ENCODE measurements at places on chromosomes 2 and 18.

GRCh38 chr2:42183775-42184174 lies 14.6 kb downstream of the EML4 start:
- no peak for DNase-seq

GRCh38 chr18:80010551-80010906 lies 22.2 kb upstream of the TXNL4A start:
- no peak for DNase-seq

GRCh38 chr2:54586062-54586461 lies 129.9 kb downstream of the SPTBN1 start:
- peak; percentile 56 for DNase-seq

DNA sequence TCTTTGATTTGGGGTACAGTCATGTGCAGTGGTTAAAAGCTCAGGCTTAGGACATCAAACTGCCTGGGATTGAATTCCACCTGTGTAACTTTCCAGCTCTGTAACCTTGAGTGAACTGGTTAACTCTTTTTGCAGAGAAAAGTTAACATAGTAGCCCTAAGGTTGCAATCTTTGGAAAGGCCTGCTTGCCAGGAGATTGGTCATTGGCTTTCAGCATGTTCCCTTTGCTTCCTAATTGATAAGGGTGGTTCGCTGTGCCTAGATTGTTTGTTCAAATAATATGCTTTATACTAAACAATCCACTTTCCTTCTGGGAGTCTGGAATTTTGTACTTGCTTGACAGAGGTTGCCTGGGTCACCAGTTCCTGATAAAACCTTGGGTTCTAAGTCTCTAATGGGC lies 86.8 kb downstream of the PIK3C3 start:
- no peak for DNase-seq

- no peak for DNase-seq
These were observed 21.8 kb upstream of the RAB27B start for GRCh38 chr18:54806526-54806925.

GRCh38 chr18:59381949-59382348 lies 22.9 kb upstream of the LMAN1 start:
- no peak for DNase-seq

DNA sequence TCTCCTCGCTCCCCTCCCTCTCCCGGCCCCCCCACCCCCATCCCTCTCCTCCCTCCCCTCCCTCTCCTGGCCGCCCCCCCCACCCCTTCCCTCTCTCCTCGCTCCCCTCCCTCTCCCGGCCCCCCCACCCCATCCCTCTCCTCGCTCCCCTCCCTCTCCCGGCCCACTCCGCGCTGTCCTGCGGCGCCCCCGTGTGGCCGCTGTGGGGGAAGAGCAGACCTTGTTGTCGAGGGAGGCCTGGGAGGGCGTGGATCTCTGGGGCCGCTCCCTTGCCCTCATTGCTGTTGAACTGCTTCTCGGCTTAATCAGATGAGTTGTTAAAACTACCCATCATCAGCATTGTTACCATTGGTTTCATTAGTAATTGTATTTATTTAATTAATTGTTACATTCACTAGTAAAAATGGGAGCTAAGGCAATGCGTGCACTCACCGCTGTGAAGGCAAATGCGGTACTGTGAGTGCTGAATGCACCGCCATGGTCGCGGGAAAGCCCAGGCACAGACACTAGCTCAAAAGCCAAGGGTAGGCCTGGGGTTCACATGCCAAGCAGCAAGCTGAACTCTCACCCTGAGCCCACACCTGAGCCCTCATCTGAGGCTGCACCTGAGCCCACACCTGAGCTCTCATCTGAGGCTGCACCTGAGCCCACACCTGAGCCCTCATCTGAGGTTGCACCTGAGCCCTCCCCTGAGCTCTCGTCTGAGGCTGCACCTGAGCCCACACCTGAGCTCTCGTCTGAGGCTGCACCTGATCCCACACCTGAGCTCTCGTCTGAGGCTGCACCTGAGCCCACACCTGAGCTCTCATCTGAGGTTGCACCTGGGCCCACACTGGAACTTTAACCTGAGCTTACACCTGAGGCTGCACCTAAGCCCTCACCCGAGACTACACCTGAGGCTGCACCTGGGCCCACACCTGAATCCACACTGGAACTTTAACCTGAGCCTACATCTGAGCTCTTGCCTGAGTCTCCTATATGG lies 8.8 kb downstream of the RTP5 start:
- peak; percentile 78 for DNase-seq
